ENCODE measurements at places on chromosomes 2 and 18. TPM values are rescaled to one million over a fixed set of nuclear protein-coding genes. Genes with fewer than 3 reads are reported as not detected.

- no peak overlapping the region for H3K27ac ChIP-seq
- DNase-seq, result no peak
- H3K4me1 ChIP-seq, result peaks cover 2% of the 10 kb centered on the region
- H3K36me3 ChIP-seq, result peaks cover 6% of the 10 kb centered on the region
These were observed 124.8 kb downstream of the EPHA4 start for GRCh38 chr2:221447310-221447709.

DNA sequence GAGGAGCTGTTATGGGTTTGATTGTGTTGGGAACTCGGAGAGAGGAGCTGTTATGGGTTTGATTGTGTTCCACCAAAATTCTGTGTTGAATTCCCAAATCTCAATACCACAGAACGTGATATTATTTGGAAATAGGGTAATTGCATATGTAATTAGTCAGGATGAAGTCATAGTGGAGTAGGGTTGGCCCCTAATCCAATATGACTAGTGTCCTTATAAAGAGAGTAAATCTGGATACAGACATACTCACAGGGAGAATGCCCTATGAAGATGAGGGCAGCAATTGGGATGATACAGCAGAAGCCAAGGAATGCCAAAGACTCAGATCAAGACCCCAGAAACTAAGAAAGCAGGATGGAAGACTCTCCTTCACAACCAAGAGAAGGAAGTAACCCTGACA lies 1023.2 kb upstream of the ZEB2 start:
- H3K27me3 ChIP-seq, result no peaks in the 10 kb centered on the region
- DNase-seq, result no peak
- H3K27ac ChIP-seq, result no peak overlapping the region
- H3K4me1 ChIP-seq, result no peaks in the 10 kb centered on the region
- H3K4me3 ChIP-seq, result no peak overlapping the region
- no peaks in the 10 kb centered on the region for H3K36me3 ChIP-seq

GRCh38 chr2:114800371-114800770 lies 357.9 kb downstream of the DPP10 start:
- H3K4me1 ChIP-seq, result no peaks in the 10 kb centered on the region
- DNase-seq, result no peak
- H3K4me3 ChIP-seq, result no peak overlapping the region
- H3K27me3 ChIP-seq, result no peaks in the 10 kb centered on the region
- H3K27ac ChIP-seq, result no peak overlapping the region
- no peaks in the 10 kb centered on the region for H3K36me3 ChIP-seq

- peaks cover 1% of the 10 kb centered on the region for H3K36me3 ChIP-seq
- DNase-seq, result no peak
- no peaks in the 10 kb centered on the region for H3K27me3 ChIP-seq
- no peaks in the 10 kb centered on the region for H3K4me1 ChIP-seq
These were observed 142.2 kb downstream of the PKP4 start for GRCh38 chr2:158598862-158599517.

The CENPA gene
- total RNA-seq, result 4.3 TPM

Data from muscle of leg (tissue), 16 donors.